ENCODE measurements at places on chromosomes 2 and 18. TPM values are rescaled to one million over a fixed set of nuclear protein-coding genes. Genes with fewer than 3 reads are reported as not detected.

Gene SP9
- not detected for polyA plus RNA-seq

Gene EPB41L5
- 8.0 TPM for polyA plus RNA-seq

Gene GALNT13
- polyA plus RNA-seq, result not detected

DNA sequence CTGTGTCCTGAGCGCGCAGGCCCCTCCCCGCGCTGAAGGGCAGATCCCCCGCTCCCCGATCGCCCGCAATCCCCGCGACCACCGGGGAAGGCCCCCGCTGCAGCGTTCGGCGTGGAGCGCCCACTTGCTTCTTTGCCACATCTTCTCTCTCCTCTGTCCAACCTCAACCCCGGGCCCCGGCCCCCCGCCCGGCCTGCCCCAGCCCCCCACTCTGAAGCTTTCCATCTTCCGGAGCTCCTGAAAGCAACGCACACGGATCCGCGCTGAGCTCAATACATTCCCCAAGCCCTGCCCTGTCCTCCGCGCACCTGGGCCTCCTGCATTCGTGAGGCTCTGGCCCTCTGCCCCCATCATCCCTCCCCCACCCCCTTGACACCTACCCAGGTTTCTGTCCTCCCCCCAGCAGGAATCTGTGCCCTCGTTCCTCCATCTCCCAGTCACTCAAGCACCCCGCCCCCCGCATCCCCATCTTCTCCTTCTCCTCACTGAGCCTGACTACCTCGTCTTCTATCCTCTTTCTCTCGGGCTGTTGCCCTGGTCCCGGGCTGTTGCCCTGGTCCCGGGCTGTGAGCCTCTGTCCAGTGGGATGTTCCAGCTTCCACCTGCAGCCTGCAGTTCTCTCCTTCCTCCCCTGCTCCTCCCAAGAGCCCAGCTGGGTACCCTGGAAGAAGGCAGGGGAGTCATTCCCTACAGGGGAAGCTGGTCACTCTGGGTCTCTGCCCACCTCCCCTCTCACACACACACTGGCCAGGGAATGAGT lies 7.8 kb downstream of the SPEG start:
- DNase-seq, result no peak

Data from heart left ventricle (tissue), 16 donors.